ENCODE measurements at places on chromosomes 7 and 10.

GRCh38 chr10:71840177-71840957 lies 10.7 kb downstream of the PSAP start:
- peak; percentile 96 for DNase-seq

- peak; percentile 98 for DNase-seq
These were observed at the start of gene ATXN7L1 for GRCh38 chr7:105876091-105876963. Gene ATXN7L1, minus strand, starts transcription at chr7:105876599. Its CDS starts 41 bp downstream, at chr7:105876558.

GRCh38 chr7:127478024-127478355 lies 85.5 kb upstream of the ZNF800 start:
- no peak for DNase-seq

DNA sequence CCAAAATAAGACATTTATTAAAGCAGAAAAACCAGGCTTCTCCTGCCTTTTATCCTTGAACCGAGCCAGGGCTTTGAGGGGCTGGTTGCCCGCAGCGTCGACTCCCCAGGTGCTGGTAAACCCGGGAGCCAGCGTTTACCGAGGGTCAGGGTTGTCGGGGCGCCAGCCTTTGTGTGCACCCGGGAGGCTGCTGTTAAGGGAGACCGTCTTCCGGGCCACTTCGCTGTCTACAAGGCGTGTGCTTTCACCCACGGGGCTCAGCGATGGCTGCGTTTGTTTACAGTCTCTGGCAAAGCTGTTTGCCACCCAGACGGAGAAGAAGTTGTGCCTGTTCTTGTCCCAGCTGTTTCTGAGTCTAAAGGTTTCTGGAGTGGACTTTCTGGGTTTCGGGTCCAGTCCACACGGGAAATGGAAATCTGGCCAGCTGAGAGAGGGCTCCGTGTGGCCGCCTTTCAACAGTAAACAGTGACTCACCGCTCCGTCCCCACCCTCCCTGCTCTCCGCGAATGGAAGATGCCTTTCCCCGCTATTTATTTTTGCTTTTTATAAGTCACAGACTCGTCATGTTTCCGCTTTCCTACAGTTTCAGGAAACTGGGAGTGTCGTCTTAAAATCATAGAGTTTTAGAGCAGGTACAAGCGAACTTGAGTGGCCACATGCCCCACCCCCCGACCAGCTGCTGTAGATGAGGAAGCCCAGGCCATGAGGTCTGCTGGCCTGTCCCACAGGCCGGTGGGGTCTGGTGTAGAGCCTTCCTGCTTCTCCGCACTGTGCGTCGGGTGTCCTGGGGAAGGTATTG lies 2.2 kb downstream of the MAFK start:
- peak; percentile 89 for DNase-seq

GRCh38 chr7:135710417-135711138 lies 17.4 kb downstream of the SLC13A4 start:
- DNase-seq, result no peak

DNA sequence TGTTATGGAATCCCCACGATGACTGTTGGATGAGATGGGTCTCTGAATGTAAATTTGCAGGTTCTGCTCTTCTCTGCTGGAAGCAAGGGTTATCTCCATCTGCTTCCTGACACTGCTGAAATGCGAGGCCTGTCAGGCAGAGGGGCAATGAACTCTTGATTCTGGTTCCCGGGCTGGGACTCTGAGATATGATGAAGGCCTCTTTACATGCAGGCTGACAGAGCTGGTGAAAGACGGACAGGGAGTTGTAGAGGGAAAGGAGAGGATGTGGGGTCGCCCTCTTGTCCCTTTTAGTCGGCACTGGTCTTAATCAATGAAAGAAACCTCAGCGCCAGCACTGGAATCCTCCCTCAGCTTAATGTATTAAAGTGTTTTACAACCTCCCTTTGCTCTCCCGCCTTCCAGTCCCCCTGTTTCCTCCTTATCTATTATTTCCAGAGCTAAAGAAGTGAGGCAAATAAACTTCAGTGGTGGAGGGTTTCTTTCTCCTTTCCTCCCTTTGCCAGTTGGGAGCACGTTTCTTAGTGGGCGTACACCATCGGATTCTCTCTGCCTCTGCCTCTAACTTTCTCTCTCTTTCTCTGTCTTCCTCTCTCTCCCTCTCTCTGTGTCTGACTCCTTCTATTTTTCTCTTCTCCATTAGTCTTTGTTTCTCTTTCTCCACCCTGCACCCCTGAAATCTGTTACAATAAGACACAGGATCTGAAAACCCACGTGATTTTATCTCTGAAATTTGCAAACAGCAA lies 145.6 kb downstream of the BAMBI start:
- DNase-seq, result no peak

- DNase-seq, result peak; percentile 20
These were observed 43.5 kb downstream of the TLL2 start for GRCh38 chr10:96470116-96470743.

DNA sequence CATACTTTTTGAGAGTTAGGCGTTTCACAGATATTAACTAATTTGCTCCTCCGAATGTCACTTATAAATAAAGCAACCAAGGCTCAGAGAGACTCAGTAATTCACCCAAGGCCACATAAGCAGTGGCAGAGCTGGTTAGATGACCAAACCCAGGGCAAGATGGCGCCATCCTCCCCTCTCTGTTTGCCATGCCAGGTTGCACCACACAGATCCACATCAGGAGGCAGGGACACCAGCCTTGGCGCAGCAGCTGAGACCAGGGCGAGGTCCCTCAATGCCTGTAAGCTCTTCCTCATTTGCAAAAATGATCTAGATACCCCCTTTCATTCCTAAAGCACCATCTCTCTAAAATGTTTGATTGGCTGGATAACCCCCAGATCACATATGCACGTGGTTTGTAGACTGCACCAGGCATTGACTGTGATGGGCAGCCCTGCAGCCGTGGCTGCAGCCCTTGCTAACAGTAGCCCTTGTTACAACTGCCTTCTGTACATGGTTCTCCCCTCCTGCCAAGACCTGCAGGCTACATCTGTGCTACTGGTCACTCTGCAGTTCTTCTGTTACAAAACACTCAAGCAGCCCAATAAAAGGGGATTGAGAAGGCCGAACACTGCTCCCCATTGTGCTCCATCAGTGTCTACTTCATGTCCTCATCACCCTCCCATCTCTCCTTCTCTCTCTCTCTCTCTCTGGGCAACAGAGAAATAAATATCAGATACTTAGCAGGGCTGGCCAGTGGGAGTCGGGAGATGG lies 298.6 kb downstream of the PRPF18 start:
- no peak for DNase-seq

Data from fibroblast of skin of right biceps (primary cell).